HCT116 (cell line): ENCODE measurements at places on chromosomes 5 and 9.

GRCh38 chr5:174972291-174972690 lies 247.9 kb downstream of the MSX2 start:
- DNase-seq, result no peak

DNA sequence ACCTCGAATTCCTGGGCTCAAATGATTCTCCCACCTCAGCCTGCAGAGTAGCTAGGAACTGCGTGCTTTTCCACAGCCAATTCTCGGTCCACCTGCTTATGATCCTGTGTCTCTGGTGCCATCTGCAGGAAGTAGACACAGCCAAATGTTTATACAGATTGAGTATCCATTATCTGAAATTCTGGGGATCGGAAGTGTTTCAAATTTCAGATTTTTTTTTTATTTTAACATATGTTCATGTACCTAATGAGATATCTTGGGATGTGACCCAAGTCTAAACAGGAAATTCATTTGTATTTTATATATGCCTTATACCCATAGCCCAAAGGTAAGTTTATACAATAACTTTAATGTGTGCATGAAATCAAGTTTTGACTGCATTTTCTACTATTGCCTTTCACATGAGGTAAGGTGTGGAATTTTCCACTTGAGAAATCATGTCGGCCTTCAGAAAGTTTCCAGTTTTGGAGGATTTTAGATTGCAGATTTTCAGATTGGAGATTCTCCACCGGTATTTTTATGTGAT lies 89.5 kb downstream of the ESM1 start:
- peak; percentile 39 for DNase-seq

- no peak for DNase-seq
Measured at GRCh38 chr5:121979691-121980090, 17.9 kb downstream of the SRFBP1 start.

DNA sequence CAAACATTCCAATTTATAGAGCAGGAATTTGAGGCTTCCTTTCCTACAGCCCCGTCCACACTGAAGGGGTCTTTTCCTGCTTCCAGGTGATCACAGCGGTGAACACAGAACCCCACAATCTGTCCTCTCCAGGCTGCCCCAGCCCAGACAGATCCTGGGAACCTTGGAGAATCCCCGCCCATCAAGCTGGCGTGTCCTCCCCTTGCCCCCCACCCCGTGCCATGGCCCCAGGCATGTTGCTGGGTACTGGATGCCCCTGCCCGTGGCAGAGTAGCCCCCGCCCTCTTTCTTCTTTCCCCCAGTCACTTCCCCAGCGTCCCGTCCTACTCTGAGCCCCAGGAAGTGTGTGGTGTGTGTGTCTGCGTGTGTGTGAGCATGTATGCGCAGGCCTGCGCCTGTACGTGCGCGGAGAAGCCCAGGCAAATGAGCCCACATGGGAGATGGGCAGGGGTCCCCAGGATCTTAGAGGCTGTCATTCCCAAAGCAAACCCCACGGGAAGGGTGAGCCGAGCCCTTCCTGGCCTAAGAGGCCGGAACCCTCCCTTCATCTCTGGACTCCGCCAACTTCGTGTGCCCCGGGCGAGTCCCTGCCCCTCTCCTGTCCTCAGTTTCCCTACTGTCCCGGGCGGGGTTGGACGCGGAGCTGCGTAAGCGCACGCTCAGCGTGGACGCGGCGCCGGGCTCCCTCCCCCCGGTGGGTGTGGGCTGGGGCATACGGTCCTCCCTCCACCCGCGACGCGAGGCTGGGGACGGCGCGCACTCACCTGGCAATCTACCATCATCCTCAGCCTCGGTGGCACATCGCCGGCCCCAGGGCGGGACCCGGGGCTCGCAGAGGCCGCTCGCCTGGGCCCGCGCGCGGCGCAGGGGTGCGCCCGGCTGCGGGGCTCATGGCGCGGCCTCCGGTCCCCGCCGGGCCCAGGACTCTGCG lies 15.2 kb downstream of the GBGT1 start:
- no peak for DNase-seq

GRCh38 chr5:157076558-157076957 lies 17.6 kb upstream of the HAVCR1 start:
- DNase-seq, result no peak

- no peak for DNase-seq
Measured at GRCh38 chr5:169826618-169827017, 153.7 kb downstream of the INSYN2B start.

DNA sequence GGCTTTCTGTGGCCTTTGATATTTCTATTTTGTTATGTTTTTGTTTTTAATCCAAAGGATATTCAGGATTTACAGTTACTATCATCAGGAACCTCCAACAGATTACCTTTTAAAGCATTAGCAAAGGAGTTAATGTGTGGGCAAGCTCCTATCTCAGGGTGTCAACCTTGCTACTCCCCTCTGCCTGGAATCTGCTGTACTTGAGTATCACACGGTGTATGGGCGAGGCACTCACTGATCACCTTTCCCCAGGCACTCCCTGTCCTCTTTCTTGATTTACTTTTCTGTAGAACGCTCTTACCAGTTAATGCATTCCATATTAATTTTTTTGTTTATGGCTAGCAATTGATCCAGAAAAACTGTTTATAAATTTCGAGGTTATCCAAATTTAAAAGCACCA lies 117.0 kb upstream of the GAS1 start:
- no peak for DNase-seq

DNA sequence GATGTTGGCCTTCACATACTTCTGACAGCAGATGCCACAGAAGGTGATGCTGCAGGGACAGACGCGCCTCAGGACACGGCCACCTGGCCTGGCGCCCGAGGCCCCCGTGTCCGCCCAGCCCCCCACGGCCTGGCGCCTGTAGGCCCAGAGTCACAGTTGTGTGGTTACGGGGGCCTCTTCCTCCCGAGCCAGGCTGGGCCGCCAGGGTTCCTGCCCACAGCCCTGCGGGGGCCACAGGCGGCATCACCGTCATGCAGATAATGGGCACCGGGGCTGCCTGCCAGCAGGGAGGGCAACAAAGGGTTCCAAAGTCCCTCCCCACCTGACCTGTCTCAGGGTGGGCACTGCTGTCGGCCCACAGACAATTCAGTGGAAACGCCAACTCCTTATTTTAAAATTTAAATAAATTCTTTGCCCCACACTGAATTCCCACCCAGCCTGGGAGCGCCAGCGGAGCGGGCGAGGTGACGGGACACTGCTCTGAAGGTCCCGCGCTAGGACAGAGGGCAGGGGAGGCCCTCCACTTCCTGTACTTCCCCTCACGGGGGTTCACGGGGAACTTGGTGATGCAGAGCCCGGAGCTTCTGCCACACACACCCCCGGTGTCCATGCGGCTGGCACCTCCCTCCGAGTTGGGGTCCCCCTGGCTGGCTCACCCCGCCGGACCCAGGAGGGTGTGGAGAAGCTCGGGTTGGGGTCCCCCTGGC lies 40.6 kb downstream of the EXOC3 start:
- DNase-seq, result no peak

DNA sequence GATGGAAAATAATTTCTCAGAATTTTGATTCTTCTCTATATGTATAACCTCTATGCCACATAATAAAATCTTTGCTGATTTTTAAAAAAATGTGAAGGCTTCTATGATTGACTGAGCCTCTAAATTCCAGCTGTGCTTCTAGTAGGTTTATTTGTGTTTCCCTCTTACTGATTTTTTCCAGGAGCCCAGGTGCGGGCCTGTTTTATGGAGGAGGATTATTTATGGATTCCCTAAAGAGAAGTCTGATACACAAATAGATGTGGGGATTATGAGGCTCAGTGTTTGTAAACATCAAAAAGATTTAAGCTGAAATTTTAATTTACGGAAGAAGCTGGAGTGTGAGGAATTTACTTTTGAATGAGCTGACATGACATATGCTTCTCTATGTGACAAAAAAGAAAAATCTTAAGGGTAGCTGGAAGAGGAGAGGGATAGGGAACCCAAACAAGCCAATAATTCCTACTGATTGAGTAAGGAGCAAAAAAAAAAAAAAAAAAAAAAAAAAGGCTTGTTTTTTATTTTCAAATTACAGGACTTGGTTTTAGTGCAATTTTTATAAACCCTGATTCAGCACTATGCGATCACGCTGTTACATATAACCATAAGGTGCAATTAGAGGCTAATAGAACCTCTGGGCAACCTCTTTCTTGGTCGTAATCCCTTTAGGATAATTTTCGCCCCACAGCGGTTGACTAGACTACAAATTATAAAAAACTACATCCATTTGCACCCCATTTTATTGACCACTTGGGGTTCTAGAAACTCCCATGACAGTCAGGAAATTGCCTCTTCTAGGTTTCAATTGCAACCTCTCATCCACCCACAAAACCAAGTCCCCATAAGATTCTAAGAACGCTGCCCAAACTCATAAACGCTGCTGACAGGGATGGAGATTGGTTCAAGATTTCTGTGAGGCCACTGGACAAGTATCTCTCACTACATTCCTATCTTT lies 44.4 kb upstream of the RAI14 start:
- no peak for DNase-seq

- DNase-seq, result no peak
Measured at GRCh38 chr5:35371951-35372426, 141.7 kb upstream of the PRLR start.

DNA sequence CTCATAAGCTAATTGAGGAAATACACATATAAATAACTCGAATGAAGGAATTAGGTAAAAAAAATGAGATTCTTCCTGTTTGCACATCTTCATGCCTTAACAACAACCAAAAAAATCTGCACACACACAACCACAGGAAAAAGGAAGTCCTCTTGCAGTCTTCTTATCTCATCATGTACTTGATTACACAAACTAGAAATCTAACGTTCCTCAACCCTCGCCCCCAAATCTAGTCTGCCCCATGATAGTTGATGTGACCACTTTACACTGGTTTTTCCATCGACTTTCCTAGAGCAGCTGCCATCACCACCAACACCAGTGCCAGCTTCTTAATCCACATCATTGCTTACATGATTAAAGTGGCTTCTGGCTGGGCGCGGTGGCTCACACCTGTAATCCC lies 31.2 kb upstream of the RNU6ATAC start:
- DNase-seq, result no peak

DNA sequence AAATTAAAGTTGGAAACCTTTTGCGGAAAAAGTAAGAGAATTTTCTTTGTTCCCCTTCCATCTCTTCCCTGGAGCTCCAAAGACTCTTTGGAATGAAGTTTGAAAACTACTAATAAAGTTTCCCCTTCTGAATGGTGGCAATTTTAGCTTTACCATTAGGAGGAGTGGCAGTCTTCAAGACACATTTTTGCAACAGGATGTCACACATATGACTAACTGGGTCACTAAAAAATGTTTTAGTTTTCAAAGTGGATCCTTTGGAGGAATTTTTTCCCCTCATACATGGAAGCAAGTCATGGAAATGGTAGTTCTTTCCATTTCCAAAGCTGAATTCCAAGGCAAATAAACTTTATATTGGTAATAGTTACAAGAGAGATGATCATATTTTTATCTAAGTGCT lies 15.6 kb downstream of the FBXO4 start:
- DNase-seq, result no peak

DNA sequence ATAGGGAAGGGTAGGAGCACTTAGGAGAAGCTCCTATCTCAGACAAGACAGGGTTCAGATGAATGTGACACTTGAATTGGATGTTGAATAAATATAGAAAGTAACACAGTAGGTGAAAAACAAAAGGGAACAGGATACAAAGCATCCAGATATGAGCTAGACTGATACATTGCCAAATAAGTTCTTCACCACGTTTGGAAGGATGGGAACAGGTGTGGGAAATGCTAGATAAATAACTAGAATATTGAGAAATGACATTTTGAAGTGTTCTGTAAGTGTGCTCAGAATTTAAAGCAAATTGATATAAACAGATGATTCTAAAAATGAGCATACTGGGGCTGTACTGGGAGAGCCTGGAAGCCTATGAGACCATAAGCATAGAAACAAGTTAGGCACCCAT lies 340.1 kb upstream of the PRR16 start:
- DNase-seq, result no peak

GRCh38 chr5:42514754-42515153 lies 91.5 kb downstream of the GHR start:
- no peak for DNase-seq

DNA sequence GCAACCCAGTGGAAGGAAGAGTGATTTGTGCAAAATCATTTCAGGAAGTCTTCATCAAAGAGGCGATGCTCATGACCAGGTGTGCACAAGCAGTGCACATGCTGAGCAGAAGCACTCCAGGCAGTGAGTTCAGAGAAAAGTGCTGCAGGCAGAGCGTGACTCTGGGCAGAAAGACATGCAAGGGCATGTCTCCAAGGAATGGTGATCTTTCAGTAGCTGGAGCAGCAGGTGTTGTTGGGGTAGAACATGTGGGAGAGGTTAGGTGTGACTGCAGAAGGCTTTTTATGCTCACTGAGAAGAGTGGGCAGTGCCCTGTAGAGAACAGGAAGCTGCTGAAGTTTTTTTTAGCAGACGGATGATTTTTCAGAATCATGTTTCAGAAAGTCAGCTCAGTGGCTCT lies 545.4 kb upstream of the TLE4 start:
- no peak for DNase-seq

GRCh38 chr9:7960320-7961050 lies 160.9 kb upstream of the DMAC1 start:
- DNase-seq, result no peak

DNA sequence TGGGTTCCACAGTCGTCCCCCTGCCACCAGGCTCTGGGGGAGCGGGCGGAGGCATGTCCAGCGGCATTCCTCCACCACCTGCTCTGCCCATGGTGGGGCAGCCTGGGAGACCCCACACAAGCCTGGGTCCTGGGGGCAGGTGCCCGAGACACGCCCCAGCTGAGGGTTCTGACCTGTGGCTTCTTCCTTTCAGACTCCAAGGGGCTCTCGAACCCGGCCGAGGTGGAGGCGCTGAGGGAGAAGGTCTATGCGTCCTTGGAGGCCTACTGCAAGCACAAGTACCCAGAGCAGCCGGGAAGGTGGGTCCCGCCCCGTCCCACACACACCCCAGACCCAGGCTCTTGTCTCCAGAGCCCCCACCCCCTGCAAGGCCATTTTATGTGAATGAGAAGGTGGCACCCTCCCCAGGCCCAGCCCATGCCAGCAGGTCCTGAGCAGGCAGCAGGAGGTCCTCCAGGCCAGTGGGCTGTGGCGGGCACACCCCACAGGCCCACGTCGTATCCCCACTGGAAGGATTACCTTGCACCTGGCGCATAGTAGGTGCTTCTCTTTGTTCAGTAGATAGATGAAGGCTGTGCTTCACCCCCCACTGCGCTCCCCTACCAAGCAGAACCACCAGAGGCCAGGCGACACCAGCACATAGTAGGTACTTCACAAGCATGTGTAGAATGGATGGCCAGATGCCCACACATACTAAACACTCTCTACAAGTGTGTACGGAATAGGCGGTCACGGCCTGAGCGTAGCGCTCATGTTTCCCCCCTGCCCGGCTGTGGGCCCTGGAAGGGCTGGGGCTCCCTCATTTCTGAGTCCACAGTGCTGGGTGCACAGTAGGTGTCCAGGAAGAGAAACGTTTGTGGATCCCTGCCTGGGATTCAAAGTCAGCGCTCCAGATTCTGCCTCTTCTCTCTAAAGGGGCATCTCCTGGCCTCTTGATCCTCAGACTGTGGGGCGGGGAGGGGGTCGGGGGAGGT lies 107.9 kb downstream of the RXRA start:
- DNase-seq, result no peak

DNA sequence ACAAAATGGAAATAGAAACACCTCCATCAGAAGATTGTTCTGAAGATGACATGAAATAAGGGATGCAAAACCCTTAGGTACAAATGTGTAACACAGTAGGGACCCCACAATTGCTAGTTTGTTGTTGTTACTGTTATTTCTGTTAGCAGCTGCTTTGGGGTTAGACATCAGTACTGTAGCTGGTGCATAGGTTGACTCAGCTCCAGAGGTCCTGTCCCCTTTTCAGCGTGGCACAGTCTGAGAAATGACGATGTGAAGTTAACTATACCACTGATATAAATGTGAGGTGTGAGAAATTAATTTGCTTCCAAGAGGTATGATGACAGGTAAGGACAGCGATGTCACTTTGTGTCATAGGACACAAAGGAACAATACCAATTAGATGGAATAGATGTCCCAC lies 384.6 kb upstream of the KLF4 start:
- no peak for DNase-seq
